ENCODE measurements at places on chromosomes 11 and 22. TPM values are rescaled to one million over a fixed set of nuclear protein-coding genes. Genes with fewer than 3 reads are reported as not detected.

The PKP3 gene
- polyA plus RNA-seq = not detected

The OR2AT4 gene
- polyA plus RNA-seq = not detected

The PRR5 gene
- 21.0 TPM for polyA plus RNA-seq

The MMP13 gene
- polyA plus RNA-seq = not detected

The ADORA2A gene
- 2.9 TPM for polyA plus RNA-seq

The FGF19 gene
- 6.2 TPM for polyA plus RNA-seq

Measured in neural cell (in vitro differentiated cells).